ENCODE measurements at places on chromosomes 5 and 9.
A peak's percentile ranks its signal among the peaks of the same experiment; 100 is the strongest.

DNA sequence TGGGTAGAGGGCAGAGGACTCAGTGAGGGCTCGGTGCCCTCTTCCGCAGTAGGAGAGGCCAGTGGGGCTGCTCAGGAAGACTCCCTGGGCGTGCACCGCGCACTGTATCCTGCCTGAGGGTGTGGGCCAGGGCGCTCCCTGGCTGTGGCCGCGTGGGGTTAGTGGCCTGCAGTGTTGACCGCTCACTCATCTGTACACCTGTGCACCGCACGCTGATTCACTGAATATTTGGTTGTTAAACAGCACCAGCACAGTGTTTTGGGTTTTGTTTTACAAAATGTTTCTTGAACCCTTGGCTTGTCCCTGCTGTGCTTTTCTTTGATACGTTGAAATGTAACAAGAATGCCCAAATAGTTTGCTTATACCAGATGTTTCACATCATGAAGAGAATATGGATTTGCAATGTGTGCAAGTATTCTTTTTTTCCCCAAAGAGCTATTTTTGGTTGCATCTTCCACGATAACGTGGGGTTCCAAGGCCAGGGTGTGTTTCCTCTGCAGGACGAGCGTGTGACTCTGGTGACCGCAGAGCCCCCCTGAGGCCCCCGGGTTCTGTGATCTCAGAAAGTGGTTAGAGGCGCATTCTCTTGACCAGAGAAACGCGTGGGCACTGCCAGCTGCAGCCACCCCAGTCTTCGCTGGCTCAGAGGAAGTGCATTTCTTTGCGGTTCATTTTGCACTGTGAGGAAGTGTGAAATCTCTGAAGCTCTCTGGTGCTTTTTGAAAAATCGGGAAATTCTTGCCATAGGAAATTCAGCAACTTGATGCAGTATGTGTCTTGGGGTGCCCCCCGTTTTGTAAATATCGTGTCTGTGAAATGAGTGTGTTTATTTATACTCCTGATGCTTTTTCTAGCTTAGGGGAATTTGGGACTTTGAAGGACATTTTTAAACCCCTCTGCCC lies 46.9 kb downstream of the AHRR start:
- DNase-seq, result no peak

DNA sequence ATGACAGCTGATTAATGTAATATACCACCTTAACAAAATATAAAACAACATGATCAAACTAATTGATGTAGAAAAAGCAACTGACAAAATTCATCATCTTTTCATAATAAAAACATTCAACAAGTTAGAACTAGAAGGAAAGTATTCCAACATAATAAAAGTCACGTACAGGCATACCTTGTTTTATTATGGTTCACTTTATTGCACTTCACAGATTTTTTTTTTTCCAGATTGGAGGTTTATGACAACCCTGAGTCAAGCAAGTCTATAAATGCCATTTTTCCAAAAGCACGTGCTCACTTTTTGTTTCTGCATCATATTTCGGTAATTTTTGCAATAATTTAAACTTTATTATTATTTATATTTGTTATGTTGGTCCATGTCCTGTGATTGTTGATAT lies 1120.3 kb downstream of the PTPRD start:
- no peak for DNase-seq

DNA sequence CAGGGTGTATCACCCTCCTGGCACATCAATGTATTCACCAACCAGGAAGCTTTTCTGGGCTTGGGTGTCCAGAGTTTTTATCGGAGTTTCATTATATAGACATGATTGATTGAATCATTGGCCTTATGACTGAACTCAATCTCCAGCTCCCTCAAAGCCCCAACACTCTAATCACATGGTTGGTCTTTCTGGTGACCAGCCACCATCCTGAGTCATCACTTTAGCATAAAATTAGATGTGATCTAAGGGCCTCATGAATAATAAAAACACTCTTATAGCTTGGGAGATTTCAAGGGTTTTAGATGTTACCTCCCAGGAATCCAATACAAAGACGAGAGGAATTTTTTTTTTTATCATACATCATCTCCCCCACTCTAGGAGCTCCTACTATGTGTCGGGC lies 7.7 kb upstream of the PBX3 start:
- no peak for DNase-seq

DNA sequence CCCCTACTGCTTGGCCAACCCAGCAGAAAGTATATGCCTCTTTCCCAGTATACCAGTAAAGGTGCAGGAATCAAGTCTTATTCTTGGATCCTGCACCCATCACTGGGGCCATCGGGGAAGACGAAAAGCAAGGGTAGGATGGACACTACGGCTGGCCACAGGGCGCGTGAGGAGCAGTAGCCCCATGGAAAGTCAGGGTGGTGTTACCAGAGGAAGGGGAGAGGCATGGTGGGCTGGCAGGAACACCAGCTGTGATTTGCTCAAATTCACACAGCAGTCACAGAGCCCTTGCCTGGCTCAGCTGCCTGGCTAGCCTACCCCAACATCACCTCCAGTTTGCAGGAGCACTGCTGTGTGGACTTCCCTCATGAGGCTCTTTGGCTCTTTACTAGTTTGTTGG lies 34.5 kb upstream of the SAP30L start:
- DNase-seq, result no peak

- DNase-seq, result no peak
Observed at GRCh38 chr9:128723352-128723865, 518 bp downstream of the ZDHHC12 start.

GRCh38 chr5:69497006-69497520 lies 4.5 kb downstream of the OCLN start:
- DNase-seq, result peak; percentile 15

DNA sequence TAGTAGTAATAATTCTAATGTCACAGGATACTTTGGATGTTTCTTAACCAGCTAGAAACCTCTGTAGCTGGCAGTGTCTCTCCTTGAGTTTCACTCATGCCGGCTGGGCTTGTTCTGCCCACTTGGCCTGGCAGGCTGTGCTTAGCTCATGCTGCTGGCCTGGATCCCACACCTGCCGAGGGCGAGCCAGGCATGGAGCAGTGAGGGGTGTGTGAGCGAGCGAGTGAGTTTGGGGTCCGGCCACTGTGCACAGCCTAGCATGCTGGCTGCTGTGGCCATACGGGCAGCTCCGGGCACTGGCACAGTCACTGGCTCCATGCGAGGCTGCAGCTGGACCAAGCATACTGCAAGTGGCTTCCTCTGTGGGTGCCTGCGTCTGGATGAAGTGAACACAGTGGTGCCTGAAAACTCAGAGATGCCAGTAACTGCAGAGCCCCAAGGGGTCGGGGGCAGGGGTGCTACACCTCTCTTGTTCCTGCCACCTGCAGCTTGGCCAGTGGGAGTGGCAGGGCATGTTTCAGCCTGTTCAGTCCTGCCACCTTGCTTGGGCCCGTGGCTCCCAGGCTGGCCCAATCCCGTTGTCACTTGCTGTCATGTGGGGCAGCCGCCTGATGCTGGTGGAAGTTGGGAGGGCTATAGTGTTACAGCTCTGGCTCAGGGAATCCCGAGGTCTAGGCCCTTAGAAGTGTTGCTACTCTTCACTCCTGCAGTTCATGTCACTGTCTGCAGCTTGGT lies 9.9 kb downstream of the FSD1L start:
- DNase-seq, result no peak

- DNase-seq, result no peak
Observed at GRCh38 chr5:76801159-76801802, 17.5 kb upstream of the F2RL1 start.

- DNase-seq, result no peak
Observed at GRCh38 chr5:124461941-124462340, 284.5 kb downstream of the ZNF608 start.

DNA sequence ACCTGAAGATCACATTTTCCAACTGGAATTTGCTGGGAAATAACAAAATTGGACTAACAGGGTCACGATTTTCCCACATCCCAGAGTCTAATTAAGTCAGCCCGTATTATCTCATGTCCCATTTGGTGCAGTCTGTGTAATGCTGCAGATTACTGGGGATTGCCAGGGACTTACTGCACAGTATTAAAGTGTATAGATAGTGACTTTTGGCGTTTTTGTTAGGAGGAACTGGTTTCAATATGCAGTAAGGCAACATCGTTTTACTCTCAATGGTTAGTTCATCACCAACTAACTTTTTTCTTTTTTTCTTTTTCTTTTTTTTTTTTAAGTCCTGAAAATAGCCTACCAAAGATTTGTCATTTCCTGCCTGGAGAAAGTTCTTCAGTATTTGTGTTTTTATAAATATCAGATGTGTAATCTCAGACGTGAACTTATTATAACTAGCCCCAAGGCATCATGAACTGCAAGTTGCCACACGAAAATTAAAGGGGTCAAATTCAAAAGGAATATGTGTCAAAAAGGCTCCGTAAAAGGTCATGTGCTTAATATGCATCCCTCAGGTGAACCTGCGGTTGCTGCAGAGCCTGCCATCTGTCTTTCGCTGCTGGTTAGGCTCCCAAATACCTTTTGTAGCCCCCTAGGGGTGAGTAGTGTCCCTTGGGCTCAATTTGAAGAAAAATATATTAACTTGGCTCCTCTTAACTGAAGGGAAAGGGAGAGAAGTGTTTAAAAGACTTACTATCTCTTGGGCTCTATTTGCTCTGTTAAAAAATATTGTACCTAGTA lies 176.7 kb upstream of the ADAMTSL1 start:
- DNase-seq, result peak; percentile 32

- DNase-seq, result no peak
Observed at GRCh38 chr9:125235804-125236519, 5.2 kb downstream of the HSPA5 start.

GRCh38 chr9:77978086-77978781 lies 53.4 kb downstream of the GNAQ start:
- no peak for DNase-seq

GRCh38 chr9:16653491-16654399 lies 216.7 kb downstream of the BNC2 start:
- DNase-seq, result no peak

- no peak for DNase-seq
Observed at GRCh38 chr5:82414041-82414388, 135.9 kb upstream of the RPS23 start.

DNA sequence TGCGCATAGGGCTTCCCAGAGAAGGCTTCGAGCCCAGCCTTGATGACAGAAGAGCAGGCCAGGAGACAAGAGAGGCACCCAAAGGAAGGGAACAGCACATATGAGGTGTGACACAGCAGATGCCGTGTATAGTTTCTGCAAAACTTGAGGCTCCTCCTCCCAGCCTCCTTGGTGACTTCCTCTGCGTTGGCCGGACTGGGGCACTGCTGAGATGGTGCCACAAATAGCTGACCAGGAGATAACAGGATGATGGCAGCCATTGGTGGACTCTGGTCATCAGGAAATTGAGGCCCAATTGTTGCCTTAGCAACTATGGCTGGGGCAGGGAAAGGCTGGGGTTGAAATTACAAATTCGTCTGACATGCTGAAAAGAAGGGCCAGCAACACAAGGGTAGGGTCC lies 4.8 kb upstream of the ZNF79 start:
- no peak for DNase-seq

DNA sequence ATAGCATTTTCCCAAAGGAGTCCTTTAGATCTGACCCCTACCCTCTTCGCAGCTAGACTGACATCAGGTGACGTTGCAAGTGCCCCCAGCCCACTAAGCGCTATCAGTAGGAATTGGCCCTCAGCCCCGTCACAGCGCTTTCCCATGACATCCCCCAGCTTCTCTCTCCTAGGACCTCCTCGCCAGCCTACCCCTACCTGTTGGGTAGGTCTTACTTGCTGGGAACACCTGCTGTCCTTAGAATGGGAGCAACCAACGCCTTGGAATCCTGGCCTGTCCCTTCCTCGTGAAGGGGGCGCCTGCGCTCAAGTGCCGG lies 584 bp upstream of the PIP5K1B start:
- peak; percentile 31 for DNase-seq

DNA sequence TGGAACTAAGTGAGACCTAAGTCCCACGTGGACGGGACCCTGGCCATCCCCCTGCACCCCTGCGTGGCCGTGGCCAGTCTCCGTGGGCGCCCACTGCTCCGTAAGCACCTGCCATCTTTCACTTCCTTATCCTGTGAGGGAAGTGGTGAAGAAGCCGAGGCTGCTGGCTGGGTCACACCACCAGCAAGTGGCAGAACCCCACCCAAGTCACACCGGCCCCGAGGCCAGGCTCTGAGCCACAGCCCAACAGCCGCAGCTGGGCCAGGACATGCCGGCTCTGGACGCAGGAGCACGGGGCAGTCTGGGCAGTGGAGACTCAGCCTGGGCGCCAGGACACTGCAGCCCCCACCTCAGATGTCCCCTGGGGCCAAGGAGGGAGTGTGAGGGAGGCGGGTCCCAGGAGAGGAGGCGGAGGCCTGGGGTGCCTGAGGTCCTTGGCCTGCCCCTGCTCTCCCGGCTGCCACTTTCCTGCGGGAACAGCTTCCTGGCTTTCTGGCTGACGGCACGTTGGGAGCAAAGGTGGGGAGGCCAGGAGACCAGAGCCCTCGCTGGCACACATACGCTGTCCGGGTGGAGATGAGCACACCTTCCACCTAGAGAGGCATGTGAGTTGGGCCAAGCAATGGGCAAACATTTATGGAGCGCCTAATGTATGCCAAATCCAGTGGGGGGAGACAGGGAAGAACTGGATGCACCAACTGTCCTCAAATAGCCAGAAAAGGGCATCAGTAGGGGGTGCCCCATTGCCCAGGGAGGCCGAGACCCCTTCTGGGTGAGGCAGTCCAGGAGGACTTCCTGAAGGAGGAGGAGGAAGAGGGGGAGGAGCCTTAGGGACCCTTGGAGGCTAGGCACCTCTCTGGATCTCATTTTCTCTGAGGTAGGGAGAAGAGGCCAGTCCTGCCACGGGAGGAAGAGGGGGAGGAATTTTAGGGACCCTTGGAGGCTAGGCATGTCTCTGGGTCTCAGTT lies 43.9 kb upstream of the EGFL7 start:
- DNase-seq, result no peak

DNA sequence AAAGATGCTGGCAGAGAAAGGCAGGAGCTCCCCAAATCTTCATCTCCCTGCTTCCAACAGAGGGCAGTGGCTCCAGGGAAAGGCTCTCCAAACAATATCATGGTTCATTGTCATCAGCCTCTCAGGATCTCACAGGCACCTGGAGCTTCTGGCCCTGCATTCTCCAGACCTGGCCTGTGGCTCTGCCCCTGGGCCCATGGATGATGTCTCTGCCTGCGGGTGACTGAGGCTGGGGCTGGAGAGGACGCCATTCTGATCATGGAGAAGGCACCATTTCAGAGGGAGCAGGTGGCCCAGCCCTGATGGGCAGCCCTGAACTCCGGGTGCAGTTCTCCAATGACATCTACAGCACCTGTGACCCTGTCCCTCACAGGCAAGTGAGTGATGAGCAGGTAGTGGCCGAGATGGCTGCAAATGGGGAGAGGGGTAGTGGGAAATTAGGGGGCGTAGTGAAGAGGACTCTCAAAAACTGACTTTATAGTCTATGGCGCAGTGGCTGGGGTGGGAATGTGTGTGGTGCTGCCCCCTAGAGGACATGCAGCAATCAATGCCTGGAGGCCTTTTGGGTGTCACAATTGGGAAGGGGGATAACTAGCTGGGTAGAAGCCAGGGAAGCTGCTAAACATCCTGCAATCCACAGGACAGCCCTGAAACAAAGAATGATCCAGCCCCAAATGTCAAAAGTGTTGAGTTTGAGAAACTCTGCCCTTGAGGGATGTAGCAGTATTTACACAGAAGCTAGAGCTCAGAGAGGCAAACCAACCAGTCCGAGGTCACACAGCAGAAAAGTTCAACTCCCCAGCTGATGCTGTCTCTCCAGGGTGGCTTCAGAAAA lies 3.2 kb downstream of the SH3PXD2B start:
- peak; percentile 45 for DNase-seq

GRCh38 chr5:146076028-146076427 lies 29.3 kb downstream of the PLAC8L1 start:
- no peak for DNase-seq

GRCh38 chr5:123868267-123868666 lies 356.3 kb downstream of the CSNK1G3 start:
- DNase-seq, result no peak

GRCh38 chr5:68403301-68403700 lies 187.7 kb downstream of the PIK3R1 start:
- DNase-seq, result no peak

- DNase-seq, result no peak
Observed at GRCh38 chr9:18771763-18772162, 261.2 kb downstream of the SAXO1 start.

All from urothelium cell line (cell line).